ENCODE measurements at places on chromosomes 7 and 10.

DNA sequence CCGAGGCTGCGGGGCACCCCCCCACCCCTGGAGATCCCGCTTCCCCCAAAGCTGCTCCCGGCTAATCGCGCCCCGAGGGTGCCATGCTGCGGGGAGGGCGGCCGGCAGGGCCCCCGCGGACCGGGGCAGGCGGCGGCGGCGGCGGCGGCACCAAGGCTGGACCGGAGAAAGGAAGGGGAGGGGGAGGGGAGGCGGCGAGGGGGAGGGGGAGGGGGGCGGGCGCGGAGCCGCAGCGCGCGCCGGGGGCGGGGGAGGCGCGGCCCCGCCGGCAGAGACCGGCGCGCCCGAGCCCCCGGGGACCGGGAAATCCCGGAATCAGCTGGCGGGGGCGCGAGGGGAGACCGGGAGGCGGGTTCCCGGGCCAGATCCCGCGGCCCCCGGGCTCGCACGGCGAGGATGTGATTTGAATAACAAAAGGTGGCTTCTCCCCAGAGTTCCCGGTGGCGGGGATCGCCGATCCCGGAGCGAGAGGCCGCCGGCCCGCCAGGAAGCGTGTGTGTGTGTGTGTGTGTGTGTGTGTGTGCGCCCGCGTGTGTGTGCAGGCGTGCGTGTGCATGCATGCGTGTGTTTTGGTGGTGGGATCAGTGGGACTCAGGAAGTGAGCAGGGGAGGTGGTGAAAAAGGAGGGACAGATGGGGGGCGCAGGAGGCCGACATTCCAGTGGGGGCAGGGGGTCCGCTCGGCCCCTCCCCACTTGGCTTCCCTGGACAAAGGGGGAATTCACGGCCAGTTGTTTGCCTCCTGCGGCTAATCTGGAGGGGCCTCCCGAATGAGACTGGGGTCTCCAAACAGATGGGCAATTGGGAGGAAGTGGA, 99.5 kb downstream of the HIP1 start:
- no peak for DNase-seq

DNA sequence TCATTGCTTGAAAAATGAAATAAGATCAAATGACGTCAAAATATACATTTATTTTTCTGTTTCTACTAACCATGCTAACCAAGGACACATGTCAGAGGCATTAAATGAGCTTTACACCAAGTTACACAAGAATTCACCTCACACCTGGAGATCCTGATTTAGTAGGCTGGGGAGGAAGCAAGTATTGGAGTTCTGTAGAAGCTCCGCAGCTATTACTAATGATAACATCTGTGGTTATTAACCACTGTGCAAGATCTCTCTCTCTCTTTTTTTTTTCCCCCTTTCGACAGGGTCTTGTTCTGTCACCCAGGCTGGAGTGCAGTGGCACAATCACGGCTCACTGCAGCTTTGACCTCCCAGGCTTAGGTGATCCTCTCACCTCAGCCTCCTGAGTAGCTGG, 104.0 kb downstream of the ZNF22 start:
- no peak for DNase-seq

- no peak for DNase-seq
Observed at GRCh38 chr10:49307921-49308320, 9.0 kb downstream of the C10orf71 start.

DNA sequence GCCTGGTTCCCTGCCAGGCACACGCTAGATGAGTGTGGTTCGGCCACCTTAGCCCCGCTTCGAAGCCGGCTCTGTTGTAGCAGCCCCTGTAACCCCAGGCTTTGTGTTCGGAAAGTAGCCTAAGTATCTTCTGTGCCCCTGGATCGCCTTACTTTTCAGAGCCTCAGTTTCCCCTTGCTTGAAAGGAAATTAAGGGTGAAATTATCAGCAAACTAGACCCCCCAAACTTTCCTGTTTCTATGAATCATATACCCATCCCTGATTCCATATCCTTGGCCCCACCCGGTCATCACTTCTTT, 312 bp downstream of the PDCD11 start:
- DNase-seq: no peak

- no peak for DNase-seq
Observed at GRCh38 chr10:47276576-47277351, 23.2 kb upstream of the GDF10 start.

GRCh38 chr7:112129655-112130323, 76.4 kb downstream of the DOCK4 start:
- no peak for DNase-seq

DNA sequence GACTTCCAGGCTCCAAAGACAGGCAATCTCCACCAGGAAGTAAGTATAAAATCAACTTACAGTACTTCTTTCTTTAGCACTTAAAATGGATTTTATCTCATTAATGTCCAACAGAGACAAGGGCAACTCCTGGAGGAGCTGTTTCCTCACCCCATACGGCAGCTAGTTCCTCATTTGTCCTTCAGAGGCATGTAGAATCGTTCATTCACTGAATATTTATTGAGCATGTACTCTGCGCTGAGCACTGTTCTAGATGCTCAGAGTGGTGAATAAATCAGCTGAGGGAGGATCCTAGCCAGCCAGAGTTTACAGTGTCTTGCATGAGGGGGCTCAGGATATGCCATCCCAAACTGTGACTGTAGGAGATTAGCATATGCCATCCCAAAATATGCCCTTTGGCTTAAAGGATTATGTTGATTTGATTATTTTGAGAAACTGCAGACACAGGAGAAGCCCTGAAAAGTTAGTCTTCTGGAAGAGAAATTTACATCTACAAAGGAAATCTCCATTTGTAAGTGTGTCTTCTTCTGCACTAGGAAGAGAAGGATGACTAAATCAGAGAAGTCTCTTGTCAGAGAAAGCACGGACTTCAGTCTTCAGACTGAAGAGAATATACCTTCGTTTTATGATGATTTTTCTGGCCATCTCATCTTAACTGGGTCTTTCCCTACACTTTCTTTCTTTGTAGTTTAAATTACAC, 66.9 kb downstream of the BAMBI start:
- DNase-seq: no peak

DNA sequence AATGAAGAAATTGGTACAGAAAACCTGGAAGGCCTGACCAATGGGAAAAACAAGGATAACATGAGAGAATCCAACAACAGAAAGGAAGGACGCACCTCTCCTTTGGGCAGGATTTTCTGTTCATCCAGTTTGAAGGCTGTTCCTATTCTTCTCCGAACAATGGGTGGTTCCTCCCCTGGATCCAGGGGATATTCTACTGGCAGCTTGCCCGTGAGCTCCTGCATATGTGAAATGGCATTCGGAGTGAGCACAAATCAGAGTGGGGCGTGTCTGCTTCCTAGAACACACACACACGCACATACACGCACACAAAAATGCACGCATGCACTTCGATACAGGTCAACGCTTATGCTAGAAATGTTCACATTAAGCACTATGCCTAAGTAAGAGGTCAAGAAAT, 83.5 kb downstream of the PRPF18 start:
- no peak for DNase-seq

DNA sequence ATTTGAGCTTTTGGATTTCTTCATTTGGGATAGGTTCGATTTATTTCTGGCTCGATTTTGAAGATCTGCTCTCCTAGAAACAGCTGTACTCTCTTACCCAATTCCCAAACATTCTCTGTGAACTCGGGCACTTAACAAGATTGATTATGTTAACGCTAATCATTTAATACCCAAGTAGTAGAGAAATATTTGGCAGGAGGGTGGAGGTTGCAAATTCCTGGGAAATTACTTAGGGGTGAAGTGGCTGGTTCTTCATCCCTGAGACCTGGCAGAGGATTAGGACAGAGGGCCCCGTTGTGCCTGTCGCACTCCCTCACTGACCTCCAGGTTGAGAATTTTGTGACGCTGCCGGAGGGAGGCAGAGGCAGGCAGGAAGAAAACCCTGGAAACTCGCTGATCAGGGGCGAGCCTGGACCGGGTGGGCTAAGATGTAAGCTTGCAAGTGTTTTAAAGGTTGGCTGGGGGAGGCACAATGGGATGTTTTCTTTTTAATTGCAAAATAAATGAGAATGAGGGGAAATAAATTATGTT, 182.6 kb downstream of the TCF7L2 start:
- no peak for DNase-seq

DNA sequence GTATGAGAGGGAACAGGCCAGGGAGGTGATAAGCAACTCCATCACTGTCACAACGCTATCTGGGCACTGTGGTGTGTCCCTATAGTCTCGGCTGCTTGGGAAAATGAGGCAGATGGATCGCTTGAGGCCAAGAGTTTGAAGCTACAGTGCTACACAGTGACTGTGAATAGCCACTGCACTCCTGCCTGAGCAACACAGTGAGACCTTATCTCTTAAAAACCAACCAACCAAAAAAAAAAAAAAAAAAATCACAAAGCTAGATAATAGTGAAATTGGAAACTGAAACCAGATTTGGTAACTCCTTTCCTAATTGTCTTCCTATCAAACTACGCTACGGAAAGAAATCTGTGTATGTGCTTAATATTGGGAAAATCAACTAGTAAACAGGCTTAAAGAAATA, 14.1 kb downstream of the MICU1 start:
- no peak for DNase-seq

Measured in hippocampal formation (tissue), 2 donors.